HTR-8/SVneo (cell line): ENCODE measurements at places on chromosomes 11 and 22.
A peak's percentile ranks its signal among the peaks of the same experiment; 100 is the strongest.

GRCh38 chr11:95684701-95685100, 104.9 kb downstream of the FAM76B start:
- DNase-seq: no peak

GRCh38 chr11:104164028-104164520, at the start of gene PDGFD:
Gene PDGFD (minus strand): TSS chr11:104164147.
- DNase-seq: peak; percentile 67

- DNase-seq: no peak
These were observed 30.4 kb upstream of the RASL10A start for GRCh38 chr22:29345932-29346331.

GRCh38 chr11:111978028-111978771, 41.1 kb downstream of the DIXDC1 start:
- peak; percentile 87 for DNase-seq

- DNase-seq: no peak
These were observed 14.3 kb upstream of the RIC3 start for GRCh38 chr11:8183111-8183510.

- DNase-seq: no peak
These were observed 339.7 kb upstream of the B3GAT1 start for GRCh38 chr11:134751766-134752165.

DNA sequence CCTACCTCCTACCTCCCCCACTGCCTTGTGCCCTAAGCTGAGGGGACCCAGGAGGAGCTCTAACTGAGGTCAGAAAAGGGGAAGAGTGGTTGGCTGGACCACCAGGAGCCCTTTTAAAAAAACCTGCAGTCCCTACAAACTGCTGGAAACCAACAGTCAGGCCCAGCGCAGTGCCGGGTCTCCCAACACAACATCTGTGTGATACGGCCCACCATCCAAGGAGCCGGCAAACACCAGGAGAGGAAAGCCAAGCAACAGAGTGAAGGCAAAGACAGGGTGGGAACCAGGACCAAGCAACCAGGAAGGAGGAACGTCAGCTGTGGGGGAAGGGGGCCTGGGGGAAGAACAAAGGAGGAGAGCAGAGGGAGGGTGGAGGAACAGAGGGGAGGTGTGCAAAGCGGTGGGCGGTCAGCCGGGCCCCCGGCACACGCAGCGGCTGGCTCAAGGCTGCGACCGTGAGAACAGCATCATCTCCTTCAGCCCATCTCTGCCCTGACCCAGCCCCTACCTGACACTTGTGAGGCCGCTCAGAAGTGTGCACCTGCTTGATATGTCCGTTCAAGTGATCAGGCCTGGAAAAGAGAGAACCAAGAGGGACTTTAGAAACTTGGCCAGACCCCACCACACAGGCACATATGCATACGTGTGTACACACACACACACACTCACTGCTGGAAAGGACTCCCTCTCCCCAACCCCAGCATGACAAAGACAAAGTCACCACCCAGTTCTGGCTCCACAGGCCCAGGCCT, 3.6 kb downstream of the PATZ1 start:
- no peak for DNase-seq

DNA sequence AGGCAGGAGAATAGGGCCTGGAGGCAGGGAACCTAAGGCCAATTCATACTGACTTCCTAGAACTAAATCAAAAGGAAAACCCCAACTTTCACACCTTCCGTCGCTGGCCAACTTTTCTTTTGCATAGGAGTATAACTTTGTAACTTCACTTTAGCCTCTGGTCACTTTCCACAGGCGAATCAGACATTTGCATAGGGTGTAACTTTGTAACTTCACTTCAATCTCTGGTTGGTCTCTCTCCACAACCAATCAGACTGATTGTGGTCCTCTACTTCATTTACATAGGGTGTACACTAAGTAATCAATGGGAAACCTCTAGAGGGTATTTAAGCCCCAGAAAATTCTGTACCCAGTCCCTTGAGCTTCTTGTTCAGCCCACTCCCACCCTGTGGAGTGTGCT, 11.5 kb upstream of the TMPRSS4 start:
- DNase-seq: no peak

DNA sequence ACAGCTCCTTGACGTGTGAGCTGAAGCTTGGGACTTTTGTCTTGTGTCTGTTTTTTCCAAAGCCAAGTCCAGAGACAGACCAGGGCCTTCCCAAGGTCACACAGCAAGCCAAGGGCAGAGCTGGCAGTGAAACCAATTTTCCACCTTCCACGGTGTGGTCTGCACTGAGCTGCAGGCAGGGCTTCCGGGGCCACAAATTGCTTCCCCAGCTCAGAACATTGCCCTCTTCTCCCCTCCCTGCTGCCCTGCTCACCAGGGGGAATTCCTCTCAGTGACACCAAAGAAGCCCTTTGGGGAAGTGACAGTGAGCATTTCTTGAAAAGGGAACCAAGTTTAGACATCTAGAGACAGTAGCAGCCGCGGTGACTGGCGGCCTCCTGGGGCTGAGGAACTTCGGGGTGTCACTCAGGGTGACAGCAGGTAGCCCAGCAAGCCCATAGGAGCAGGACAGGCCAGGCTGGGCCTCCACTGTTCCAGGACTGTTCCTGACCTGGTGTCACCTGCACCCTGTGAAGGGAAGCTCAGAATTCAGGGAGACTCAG, 9.2 kb downstream of the FXYD2 start:
- no peak for DNase-seq

GRCh38 chr22:24697172-24697571, 77.3 kb downstream of the PIWIL3 start:
- no peak for DNase-seq

DNA sequence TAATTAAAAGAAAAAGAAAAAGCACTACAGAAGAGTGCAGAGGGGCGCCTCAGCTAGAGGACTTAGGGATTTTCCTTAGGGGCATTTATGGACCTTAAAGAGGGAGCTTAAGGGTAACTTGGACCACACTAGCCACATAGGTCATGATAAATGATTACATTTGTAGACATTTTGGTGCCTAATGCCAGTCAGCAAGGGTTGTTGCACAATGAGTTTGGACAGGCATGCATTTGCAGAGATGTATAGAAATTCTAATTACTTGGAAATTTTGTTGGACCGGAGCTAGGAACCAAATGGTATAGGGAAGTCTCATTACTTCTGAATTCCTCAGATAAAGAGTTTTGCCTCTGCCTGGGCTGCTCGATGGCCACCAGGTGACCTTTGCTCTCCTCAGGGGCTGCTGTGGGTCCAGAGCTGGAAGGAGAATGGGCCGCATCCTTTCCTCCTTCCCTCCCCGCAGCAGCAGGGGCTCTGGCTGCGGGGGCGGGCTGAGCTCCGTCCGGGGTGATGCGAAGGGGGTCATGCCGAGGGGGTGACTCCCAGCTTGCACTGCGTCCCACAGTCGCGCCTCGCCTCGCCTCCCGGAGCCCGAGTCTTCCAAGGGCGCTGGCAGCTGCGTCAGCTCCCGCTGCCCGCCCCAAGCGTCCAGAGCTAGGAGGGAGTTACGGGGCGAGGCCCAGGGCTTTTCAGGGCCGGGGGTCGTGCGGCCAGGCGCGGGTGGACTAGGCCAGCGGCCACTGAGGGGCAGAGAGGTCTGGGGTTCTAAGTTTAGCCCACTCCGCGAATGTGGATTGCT, 20.3 kb upstream of the MALAT1 start:
- DNase-seq: no peak

DNA sequence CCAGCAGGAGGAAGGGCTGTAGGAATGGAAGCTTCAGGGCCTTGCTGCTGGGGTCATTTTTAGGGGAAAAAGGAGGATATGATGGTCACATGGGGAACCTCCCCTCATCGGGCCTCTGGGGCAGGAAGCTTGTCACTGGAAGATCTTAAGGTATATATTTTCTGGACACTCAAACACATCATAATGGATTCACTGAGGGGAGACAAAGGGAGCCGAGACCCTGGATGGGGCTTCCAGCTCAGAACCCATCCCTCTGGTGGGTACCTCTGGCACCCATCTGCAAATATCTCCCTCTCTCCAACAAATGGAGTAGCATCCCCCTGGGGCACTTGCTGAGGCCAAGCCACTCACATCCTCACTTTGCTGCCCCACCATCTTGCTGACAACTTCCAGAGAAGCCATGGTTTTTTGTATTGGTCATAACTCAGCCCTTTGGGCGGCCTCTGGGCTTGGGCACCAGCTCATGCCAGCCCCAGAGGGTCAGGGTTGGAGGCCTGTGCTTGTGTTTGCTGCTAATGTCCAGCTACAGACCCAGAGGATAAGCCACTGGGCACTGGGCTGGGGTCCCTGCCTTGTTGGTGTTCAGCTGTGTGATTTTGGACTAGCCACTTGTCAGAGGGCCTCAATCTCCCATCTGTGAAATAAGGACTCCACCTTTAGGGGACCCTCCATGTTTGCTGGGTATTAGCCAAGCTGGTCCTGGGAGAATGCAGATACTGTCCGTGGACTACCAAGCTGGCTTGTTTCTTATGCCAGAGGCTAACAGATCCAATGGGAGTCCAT, 14.1 kb downstream of the IL10RA start:
- DNase-seq: no peak

DNA sequence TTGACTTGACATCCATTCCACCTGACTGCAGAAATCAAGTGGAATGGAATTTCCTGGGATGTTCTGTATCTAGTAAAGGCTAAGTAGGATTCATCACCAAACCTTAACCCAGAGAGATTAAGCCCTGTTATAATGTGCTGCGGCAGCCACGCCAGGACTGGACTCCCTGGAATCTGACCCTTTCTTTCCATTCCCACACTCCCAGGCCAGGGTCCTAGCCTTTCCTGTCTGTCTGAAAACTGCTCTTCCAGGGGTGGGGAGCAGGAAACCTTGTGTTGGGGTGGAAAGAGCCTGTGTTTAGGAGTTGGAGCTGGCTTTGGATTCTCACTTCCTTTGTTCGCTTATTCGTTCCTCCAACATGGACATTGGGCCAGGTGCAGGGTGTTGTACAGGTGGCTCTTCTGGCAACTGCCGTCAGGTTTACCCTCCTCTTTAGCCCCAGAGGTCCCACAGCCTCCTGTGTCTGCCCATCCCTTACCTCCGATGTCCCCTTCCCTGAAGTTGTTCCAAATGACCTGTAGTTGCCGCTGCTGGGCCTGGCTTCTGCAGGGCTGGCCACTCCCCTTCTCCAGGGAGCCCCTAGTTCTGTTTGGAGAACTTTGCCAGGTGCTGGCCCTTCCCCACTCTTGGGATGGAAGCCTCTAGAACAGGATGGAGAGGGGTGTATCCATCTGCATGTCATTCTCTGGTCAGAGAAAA, 20.5 kb upstream of the PARVB start:
- no peak for DNase-seq

- no peak for DNase-seq
These were observed 1463.9 kb downstream of the TBC1D22A start for GRCh38 chr22:48226026-48227013.

DNA sequence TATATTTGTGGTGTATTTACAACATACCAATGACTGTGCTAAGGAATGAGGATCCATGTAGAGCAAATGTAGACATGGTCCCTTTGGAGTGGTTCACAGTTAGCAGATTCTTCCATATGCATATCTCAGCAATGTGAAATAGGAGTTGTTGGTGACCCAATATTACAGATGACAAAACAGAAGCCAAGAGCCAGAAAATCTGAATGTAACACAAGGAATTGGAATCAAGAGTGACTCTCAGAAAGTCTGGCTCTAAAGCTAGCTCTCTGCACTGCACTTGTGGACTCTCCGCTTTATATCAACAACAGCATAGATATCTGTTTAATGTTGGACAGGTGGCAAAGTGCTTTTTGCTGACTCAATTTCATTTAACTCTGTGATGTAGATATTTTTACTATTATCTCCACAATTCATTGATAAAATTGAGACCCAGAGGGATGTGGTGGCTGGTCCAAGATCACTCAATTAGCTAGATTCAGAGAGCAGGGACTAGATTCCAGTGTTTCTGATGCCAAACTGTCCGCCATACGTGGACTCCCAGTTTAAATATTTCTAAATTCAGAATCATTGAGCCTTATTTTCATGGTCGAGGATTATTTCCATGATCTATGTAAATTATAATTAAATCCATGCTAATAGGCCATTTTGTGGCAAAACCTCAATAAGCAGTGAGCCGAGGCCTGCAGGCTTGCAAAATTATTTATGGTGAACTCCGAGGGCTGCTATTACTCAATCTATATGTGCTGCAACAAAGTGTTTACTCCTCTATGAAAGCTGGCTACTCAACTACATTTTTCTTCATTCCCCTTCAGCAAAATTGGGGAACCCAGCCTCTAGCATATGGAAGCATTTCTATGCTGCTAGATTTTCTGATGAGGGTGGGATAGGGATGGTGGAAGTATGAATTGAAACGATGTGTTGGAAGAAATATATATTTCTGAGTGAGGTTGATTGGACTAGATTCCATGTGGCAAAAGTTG, 21.1 kb upstream of the TENM4 start:
- DNase-seq: no peak

DNA sequence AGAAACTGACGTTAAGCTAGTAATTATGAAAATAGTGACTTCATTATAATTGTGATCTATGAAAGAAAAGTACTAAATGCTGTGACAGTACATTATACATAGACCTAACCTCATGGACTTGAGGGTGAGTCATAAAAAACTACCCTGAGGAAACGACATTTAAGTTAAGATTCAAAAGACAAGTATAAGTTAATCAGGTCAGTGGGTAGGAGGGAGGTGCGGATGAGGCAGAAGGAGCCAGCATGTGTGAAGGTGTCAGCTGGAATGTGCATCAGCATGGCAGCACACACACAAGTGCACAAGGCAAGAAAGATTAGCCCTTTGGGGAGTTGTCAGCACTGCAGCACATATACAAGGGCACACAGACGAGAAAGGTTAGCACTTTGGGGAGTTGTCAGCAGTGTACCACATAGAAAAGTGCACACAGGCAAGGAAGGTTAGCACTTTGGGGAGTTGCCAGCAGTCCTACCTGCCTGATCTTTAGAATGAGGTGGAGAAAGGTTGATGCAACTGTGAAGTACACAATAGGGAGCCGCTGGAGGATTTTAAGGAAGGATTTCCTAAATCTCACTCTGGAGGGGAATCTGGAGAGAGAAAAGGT, 31.6 kb upstream of the CAVIN3 start:
- DNase-seq: no peak

DNA sequence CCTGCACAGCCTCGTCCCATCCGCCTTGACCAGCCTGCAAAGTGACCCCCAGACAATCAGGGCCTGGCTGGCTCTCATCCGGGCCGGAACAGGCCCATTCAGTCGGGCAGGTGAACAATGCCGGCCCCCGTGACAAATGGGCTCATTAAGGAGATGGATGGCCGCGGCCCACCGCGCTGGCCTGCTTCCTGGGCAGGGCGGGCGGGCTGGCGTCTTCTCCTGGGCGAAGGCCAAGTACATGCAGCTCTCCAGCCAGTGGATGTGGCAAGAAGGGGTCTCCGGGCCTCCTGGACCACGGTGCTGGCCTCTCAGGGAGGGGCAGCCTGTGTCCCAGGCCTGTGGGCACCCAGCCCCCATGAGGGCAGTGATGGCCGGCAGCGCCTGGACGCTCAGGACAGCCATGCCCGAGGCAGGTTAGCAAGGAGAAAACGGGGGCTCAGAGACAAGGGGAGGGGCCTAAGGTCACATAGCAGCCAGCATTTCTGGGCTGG, 1022.8 kb downstream of the BRD1 start:
- DNase-seq: no peak
